ENCODE measurements at places on chromosomes 13 and 19. TPM values are rescaled to one million over a fixed set of nuclear protein-coding genes. Genes with fewer than 3 reads are reported as not detected.

The SIGLEC8 gene
- not detected for total RNA-seq

The KIR3DL1 gene
- total RNA-seq = not detected

The ADGRE3 gene
- not detected for total RNA-seq

The ENOX1 gene
- total RNA-seq = 1.3 TPM

The ETV2 gene
- total RNA-seq = 2.5 TPM

The ZNF383 gene
- total RNA-seq = 7.7 TPM

The IGFLR1 gene
- 12.0 TPM for total RNA-seq

The PRRG2 gene
- 0.56 TPM for total RNA-seq

The FGF21 gene
- not detected for total RNA-seq

The RFPL4A gene
- total RNA-seq = 0.35 TPM

The RASAL3 gene
- not detected for total RNA-seq

The KCNC3 gene
- 1.4 TPM for total RNA-seq
